ENCODE measurements at places on chromosomes 16 and 17.

- DNase-seq: no peak
Measured at GRCh38 chr17:64564098-64564497, 57.3 kb downstream of the CEP95 start.

- DNase-seq: no peak
Measured at GRCh38 chr16:65964752-65965151, 401.7 kb upstream of the CDH5 start.

DNA sequence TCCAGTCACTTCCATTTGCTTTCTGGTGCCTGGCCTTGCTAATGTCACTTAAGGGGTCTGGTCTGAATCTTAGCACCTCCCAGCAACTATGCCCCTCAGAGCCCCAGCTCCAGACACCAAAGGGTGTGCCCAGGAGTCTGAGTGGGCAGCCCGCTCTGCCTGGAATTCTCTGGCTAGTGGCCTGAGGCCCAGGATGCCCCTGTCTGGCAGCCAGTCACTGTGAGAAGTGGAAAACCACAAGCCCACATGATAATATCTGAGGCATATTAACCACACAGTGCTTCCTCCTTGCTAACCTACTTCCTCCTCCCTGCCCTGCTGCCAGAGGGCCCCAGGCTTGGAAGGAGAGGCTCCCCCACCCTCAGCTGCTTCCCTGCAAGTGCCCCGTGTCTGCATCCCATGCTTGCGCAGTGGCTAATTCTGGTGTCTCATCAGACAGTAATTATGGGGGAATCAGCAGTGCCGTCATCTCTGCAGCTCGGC is 14.0 kb downstream of the SRCIN1 start:
- DNase-seq: no peak

GRCh38 chr16:9824200-9825068 is 357.8 kb downstream of the GRIN2A start:
- no peak for DNase-seq

GRCh38 chr17:56970974-56971373 is 7.0 kb upstream of the SCPEP1 start:
- DNase-seq: no peak

DNA sequence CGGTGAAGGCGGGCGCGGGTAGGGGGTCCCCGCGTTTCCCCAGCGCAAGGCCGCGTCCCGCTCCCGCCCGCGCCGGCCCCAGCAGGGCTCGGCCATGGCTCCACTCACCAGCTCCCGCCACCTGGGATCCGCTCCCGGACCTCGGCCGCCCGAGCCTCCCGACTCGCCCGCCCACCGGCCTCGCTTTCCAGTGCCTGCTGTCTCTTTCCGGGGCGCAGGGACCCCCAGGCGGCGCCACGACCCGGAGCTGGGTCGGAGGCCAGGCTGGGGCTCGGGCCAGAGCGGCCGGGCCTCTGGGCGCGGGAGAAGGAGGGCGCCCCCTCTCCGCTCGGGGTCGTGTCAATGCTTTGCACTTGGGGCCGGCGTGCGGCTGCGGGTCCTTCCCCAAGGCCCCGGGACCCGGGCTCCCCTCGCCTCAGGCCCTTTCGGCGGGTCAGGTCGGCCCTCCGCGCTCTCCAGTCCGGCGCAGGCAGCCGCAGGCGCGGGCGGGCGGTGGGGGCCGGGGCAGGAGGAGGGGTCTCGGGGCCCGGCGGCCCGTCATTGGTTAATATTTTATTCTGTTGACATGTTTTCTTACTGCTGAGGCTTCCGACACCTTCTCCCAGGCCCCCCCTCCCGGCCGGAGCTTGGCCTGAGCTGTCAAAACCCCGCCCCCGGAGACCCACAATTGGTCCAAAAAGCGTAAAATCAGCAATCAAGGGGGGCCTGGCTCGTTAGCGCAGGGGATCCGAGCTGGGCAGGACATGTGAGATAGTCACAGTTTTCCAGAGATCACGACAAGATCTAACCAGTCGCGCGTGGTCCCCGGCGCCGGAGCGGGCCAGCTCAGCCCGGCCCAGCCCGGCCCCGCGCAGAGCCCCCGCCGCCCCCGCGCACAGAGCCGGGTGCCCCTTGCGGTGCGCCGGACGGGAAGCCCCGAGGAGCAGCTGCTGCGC is at the start of gene TBX2:
TSS of gene TBX2 (plus strand) at position 713 of the 935 bp plus-strand sequence. CDS start 334 bp downstream, outside the sequence.
- DNase-seq: no peak

Data from activated gamma-delta T cell treated with Interleukin-2 at 50 U/mL for 16 hours (primary cell).